ENCODE measurements at places on chromosomes 12 and 14.

DNA sequence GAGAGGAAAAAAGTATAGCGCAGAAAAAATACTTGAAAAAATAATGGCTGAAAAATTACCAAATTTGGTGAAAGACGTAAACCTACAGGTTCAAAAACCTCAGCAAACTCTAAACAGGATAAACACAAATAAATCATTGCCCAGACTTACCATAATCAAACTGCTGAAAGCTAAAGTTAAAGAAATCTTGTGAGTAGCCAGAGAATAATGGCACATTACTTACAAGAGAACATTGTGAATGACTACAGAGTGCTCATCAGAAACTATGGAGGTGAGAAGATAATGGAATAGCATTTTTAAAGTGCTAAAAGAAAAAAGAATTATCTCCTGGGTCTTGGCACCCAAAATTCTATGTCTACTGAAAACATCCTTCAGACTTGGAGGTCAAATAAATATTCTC is 36.0 kb downstream of the ATF1 start:
- no peak for DNase-seq

GRCh38 chr12:121749267-121749666 is 36.7 kb downstream of the TMEM120B start:
- DNase-seq: no peak

- DNase-seq: no peak
Observed at GRCh38 chr12:12744546-12745305, 27.6 kb downstream of the CDKN1B start.

DNA sequence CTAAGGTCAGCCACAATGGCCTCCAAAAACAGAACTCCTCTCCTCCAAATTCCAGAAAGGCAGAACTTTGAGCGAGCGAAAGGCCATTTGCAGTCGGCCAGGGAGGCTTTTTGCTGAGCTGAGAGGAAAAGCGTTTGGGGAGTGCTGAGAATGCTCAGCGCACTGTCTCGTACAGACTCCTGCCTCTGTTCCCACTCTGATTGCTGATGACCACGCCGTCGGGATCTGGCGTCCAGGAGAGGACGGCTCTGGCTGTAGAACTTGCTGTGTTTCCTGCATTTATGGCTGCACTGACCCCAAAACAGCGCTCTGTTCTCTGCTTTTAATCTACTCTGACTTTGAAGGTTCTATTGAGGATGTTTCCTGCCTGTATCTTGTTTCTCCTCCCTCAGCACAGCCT is 82.4 kb upstream of the WSCD2 start:
- no peak for DNase-seq

GRCh38 chr12:94558612-94559011 is 91.7 kb downstream of the TMCC3 start:
- DNase-seq: no peak

DNA sequence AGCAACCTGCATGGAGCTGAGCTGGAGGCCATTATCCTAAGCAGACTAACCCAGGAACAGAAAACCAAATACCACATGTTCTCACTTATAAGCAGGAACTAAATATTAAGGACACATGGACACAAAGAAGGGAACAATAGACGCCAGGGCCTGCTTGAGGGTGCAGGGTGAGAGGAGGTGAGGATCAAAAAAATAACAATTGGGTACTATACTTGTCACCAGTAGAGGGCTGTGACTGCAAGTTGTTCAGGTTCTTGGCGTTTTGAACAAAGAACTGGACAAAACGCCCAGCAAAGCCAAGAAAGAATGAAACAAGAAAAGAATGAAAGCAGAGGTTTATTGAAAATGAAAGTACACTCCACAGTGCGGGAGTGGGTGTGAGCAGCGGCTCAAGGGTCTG is 208.5 kb upstream of the NEDD1 start:
- DNase-seq: no peak

GRCh38 chr14:77185093-77185465 is 3.5 kb downstream of the TMEM63C start:
- no peak for DNase-seq

- no peak for DNase-seq
Observed at GRCh38 chr12:71268598-71269280, 110.9 kb upstream of the TSPAN8 start.

GRCh38 chr12:27779416-27779919 is 565 bp upstream of the KLHL42 start:
- peak; percentile 16 for DNase-seq

DNA sequence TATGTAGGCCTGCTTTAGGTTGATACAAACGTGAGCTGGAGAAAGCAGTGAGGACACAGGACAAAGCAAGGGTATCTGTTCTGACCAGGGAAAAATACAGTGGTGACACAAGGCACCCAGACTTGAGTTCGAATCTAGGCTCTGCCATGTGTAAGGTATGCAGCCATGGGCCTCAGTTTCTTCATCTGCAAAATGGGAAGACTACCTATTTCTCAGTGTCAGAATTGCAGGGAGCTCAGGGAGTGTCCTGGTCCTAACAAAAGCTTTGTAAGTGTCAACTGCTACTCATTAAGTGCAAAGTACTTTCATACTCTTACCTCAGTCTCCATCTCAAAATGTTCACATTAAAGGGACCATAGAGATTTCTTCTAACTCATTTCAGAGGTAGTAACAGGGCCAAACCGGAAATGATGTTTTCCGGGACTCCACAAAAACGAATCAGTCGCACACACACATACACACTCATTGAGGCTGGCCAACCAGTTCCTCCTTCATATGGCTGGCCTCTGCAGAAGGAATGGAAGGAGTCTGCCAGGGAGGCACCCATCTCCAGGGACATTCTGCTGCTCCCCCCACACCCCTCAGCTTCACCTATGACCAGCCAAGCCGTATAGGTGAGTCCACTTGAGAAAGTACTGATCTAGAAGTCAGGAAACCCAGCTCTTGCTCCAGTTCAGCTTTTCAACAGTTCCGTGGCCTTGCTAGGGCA is 7.8 kb downstream of the CTDSP2 start:
- peak; percentile 39 for DNase-seq

DNA sequence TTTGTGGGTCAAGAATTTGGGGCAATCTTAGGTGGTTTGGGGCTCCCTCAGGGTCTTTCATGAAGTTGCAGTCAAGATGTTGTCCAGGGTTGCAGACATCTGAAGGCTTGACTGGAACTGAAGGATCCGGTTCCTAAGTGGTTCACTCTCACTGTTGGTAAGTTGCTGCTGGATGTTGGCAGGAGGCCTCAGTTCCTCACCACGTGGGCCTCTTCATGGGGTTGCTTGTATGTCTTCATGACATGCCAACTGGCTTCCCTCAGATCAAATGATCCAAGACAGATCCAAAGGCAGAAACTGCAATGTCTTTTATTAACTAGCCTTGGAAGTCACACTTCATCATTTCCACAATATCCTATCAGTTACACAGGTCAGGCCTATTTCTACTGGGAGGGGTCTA is 49.2 kb downstream of the ARF6 start:
- no peak for DNase-seq

- DNase-seq: no peak
Observed at GRCh38 chr14:22588526-22589095, 413 bp downstream of the DAD1 start.

DNA sequence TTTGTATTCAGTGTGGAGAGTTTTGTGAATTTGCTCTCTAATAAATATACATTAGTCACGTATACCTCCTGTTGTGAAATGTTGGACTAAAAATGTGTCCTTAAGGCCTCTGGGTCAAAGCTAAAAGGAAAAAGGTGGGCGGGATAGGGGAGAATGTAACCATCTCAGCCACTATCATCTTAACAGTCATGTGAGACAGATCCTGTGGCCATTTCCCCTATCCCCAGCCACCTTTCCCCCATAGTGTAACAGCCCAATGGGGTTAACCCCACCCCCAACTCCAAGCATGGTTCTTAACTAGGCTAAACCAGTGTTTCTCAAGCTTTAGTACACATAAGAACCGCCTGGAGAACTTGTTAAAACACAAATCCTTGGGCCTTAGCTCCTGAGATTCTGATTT is 6.5 kb upstream of the ITPR2 start:
- no peak for DNase-seq

DNA sequence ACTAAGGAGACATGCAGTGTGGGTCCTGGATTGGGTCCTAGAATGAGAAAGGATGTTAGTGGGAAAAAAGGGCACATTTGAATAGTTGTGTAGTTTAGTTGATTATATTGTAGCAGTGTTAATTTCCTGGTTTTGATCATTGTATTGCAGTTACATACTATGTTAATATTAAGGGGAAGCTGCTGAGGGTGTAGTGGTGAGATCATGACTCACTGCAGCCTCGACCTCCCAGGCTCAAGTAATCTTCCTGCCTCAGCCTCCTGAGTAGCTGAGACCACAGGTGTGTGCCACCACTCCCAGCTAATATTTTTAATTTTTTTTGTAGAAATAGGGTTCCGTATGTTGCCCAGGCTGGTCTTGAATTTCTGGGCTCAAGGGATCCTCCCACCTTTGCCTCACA is 21.7 kb downstream of the BORCS5 start:
- DNase-seq: peak; percentile 43

DNA sequence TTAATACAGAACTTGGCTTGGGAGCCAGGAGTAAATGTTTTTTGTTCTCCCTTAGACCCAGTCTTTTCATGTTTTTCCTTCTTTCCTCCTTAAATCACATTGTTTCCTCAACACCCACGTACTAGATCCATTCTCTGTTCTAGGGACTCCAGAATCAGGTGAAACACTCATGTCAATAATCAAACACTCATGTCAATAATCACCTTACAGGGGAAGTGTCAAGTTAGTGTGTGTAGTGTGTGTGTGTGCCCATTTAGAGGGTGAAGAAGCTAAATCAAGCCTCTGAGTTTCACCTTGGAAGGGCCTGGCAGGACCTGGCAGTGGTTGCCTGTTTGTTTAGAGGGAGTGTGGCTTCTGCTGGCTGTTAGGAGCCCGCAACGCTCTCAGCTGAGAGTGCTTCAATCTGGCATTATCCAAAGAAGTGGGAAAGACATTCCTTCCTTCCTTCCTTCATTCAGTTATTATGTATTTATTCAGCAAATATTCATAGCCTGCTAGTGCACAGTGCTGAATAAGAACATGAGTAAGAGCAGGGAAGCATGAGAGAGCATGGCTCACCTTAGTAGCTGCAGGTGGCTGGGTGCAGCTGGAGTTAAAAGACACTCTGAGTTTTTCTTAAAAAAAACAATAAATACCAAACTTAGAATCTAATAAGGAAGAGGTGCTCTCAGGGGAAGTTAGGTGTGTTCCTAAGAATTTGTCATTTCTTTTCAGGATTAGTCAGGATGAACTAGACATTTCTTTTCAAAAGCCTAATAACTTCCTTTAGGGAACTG is 17.6 kb upstream of the EID3 start:
- peak; percentile 16 for DNase-seq

- DNase-seq: peak; percentile 74
Observed at GRCh38 chr12:44774815-44775411, 101.2 kb downstream of the NELL2 start.

- DNase-seq: no peak
Observed at GRCh38 chr14:79629411-79630287, 581.7 kb downstream of the DIO2 start.

DNA sequence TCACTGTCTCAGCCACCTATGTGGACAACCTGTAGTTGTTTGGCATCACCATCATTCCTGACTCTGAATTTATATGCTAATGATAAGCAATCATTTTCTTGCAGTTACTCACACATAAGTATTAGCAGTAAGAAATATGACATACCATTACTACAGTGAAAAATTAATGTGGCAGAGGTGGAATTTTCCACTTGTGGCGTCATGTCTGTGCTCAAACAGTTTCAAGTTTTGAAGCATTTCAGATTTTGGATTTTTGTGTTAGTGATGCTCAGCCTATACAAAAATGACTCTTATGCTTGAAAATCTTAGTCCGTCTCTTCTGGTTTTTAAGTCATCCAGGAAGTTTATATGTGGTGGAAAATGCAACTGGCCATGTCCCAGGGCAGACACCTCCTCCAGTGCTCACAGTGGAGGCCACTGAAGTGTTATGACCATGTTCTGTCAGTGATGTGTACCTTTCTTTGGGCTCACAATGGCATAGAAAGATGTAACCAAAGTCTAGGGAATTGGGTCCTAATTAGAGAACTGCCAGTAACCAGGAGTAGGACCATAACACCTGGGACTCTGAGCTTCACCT is 220.6 kb downstream of the SYT1 start:
- no peak for DNase-seq

DNA sequence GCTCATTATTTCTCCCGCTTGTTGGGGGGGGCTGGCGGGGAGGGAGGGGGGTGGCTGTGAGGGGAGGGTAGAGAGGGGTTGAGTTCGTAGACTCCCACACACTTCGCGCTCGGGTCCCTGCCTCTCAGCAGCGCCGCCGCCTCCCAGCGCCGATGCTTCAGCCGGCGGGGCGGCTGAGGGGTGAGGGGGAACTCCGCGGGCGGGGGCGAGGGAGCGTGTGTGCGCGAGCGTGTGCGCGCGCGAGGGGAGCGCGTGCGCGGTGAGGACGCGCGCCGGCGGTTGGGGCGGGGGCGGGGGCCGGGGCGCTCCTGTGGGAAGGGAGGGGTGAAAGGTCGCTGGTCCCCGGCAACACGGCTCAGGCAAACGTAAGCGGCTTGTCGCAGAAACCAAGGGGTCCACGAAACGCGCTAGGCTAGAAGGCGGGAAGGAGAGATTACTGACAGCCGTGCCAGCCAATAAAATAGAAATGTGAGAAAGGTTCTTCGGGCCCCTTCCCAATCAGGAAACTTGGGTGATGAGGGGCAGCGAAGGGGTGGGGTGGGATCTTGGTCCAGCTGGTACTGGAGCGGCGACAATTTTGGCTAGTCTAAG is 343 bp upstream of the NOVA1 start:
- peak; percentile 22 for DNase-seq

DNA sequence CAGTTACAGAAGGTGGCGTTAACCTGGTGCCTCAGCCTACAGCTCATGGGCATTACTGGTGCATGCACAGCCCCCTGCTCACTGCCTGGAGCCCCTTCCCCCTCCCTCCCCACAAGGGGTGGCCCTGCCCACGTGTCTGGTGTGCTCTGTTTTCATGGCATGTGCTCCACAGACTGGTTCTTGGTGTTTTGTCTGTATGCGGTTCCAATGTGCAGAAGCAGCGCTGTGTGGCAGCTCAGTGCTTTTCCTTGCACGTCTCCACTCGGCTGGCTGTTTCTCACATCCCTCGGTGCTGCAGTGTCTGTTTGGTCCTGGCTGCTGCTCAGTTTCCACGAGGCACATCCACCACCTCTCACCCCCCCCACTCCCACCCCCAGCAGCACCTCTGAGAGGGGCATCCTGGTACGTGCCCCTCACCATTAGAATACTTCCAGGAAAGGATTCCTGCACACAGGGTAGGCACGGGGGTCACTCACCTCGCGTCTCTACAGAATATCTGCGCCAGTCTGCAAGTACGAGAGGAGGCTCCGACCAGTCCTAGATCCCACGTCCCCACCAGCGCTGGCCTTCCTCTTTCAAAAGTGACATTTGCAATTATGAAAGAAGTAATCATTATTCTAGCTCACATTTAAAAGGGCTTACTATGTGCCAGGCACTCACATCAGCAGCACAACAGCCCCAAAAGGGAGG is 27.1 kb downstream of the DIO3 start:
- DNase-seq: no peak

DNA sequence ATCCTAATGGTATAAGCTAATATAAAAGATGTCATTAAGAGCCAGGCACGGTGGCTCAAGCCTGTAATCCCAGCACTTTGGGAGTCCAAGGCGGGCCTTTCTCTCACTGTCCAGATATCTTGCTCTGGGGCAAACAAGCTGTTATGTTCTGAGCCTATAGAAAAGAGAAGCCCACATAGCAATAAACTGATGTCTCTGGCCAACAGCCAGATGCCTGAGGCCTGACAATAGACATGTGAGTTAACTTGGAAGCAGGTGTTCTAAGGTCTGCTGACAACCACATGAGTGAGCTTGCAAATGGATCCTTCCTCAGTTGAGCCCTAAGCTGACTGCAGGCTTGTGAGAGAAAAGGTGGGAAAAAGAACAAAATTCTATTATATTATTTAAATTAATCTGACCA is 25.0 kb downstream of the YAF2 start:
- DNase-seq: no peak
